ENCODE measurements at places on chromosomes 7 and 10. TPM values are rescaled to one million over a fixed set of nuclear protein-coding genes. Genes with fewer than 3 reads are reported as not detected.

GRCh38 chr10:91579329-91579985 lies 53.4 kb downstream of the PPP1R3C start:
- H3K4me1 ChIP-seq, result no peaks in the 10 kb centered on the region
- H3K27ac ChIP-seq, result no peak overlapping the region
- peaks cover 7% of the 10 kb centered on the region for H3K27me3 ChIP-seq

DNA sequence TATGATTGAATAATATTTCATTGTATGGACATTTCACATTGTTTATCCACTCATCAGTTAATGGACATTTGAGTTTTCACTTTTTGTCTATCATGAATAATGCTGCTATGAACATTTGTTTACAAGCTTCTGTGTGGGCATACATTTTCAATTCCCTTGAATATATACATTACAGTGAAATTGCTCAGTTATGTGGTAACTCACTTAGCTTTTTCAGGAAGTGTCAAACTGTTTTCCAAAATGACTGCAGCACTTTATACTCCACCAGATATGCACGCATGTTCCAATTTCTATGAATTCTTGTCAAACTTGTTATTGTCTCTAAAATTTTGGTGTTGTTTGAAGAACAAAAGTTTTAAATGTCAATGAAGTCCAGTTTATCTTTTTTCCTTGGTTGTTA lies 401.2 kb downstream of the THSD7A start:
- no peaks in the 10 kb centered on the region for H3K36me3 ChIP-seq
- no peaks in the 10 kb centered on the region for H3K4me1 ChIP-seq
- no peaks in the 10 kb centered on the region for H3K27me3 ChIP-seq

GRCh38 chr10:69957886-69958555 lies 94.6 kb upstream of the MACROH2A2 start:
- DNase-seq, result peak; percentile 34
- H3K4me3 ChIP-seq, result no peak overlapping the region
- no peak overlapping the region for H3K27ac ChIP-seq
- no peaks in the 10 kb centered on the region for H3K4me1 ChIP-seq
- H3K27me3 ChIP-seq, result peaks cover 3% of the 10 kb centered on the region

- H3K27me3 ChIP-seq, result peaks cover 6% of the 10 kb centered on the region
- H3K4me1 ChIP-seq, result peaks cover 6% of the 10 kb centered on the region
- H3K36me3 ChIP-seq, result no peaks in the 10 kb centered on the region
- H3K27ac ChIP-seq, result no peak overlapping the region
Measured at GRCh38 chr10:9357471-9357870, 1303.0 kb downstream of the GATA3 start.

DNA sequence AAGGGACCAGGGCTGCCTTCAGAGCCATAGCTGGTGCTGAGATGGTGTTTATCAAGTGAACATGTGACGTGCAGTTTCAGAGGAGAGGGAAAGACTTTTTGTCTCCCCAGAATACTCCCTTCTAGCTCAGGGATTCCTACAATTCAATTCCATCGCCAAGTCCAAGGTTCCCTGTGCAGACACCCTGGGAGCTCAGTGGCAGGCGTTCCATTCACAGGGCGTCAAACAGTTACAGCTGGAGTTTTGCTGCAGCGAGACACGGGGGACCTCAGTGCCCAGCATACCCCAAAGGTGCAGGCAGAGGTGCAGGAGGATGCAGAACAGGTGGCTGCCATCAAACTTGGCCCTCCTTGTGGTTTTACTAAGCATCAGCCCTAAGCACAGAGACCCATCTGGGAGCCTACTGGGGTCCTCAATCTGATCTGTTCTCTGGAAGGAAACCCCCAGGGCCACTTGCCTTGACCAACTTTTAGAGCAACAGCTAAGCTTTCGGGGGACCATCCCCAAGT lies 846 bp upstream of the CALML5 start:
- no peak overlapping the region for H3K4me3 ChIP-seq
- no peak for DNase-seq
- no peaks in the 10 kb centered on the region for H3K27me3 ChIP-seq
- no peaks in the 10 kb centered on the region for H3K36me3 ChIP-seq
- no peak overlapping the region for H3K27ac ChIP-seq
- no peaks in the 10 kb centered on the region for H3K4me1 ChIP-seq

DNA sequence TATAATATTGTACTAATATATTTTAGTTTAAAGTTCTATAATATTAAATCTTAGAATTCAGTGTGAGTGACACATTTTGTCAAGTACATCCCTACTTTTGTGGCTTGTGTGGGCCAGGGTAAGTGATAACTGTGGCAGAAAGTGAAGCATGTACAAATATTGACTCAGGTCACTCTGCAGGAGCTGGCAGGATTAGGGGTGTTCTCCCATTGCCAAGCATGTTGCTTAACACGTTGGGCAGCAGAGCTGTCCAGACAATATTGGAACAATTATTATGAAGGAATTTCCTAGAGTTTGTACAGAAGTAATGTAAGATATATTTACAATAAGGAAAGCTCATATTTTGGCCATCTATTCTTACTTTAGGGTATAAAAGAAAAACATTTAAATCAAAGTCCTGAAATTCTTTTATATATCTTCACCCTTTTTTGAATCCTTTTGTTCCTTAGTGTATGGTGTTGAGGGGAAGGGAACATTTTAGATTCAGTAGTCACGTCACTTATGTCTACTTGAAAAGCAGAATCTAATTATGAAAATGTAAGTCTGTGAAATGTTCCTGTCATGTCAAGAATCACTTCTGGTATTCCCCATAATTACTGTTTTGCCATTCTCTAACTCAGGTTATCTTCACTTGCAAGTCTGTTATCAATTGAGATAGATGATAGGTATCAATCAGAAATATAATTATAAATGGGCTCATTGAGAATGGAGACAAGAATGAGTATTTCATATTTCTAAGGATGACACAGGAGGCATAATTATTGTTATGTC lies 4.0 kb downstream of the HDAC9 start:
- no peak for DNase-seq
- no peaks in the 10 kb centered on the region for H3K36me3 ChIP-seq
- no peak overlapping the region for H3K4me3 ChIP-seq
- no peak overlapping the region for H3K27ac ChIP-seq
- H3K27me3 ChIP-seq, result peaks cover 9% of the 10 kb centered on the region

EZH2 gene
- 126 TPM for total RNA-seq

PLXDC2 gene
- total RNA-seq, result not detected

CHCHD1 gene
- total RNA-seq, result 12.7 TPM

GPR141 gene
- total RNA-seq, result not detected

ATOH7 gene
- not detected for total RNA-seq

Data from activated CD4-positive, alpha-beta T cell treated with anti-CD3 and anti-CD28 coated beads for 36 hours (primary cell).